ENCODE measurements at places on chromosomes 2 and 18.
A peak's percentile ranks its signal among the peaks of the same experiment; 100 is the strongest.

DNA sequence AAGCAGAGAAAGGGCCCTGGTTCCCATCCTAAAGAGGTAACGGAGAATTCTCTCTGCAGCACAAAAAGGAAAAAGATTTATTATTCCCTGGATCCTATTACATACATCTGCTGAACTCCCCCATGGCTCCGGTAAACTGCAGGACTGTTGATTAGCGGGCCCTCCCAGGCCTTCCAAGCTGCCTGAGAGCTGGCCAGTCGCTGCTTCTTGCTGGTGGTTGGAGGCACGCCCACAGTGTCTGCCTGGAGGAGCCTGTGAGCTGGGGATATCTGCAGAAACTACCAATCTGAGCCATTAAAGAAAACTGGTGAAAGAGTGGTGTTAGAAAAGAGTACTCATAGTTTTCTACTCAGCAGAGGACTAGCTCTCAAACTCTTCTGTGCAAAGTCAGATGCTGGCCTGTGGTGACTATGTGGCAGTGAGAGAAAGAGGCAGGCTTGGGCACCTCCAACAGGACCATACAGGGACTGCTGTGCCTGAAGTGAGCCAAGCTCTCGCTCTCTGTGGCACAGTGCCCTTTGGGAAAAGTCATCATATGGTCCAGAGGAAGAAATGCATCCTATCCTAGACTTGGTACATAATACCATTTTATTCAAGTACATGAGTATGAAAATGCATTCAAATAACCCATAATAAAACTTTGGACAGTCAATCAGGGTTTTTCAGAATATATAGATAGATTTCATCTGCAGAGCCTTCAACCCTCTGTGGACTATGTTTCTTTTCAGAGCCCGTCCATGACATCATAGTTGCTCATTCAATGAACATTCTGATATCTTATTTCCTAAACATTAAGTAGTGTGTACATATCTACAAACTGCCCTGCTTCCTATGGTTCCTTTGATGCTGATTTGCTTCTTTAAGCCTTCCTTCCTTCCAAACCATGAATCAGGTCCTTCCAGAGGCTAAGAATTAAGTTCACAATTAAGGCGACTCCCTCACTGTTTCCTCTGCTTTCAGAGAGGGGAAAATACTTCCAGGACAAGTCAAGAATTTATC is 242.0 kb upstream of the LYPD1 start:
- no peak for DNase-seq

- DNase-seq, result no peak
These were observed 36.2 kb downstream of the HJURP start for GRCh38 chr2:233817995-233818638.

DNA sequence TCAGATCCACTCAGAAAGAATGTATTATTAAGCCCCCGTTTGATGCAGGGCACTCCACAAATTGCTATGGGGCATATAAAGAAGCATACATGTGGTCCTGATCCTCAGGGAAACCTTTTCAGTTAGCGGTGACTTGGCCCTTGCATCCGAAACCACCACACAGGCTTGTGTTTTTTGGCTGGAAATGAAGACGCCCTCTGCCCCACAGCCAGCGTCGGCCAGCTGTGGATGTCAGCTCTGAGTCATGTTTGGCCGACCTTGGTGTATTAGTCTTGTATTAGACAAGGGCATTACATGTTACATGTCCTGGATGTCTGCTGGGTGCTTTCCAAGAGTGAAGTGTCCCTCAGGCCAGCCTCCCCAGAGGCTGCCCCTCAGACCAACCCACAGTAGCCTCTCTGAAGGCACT is 107.6 kb upstream of the MAP3K20 start:
- DNase-seq, result no peak

DNA sequence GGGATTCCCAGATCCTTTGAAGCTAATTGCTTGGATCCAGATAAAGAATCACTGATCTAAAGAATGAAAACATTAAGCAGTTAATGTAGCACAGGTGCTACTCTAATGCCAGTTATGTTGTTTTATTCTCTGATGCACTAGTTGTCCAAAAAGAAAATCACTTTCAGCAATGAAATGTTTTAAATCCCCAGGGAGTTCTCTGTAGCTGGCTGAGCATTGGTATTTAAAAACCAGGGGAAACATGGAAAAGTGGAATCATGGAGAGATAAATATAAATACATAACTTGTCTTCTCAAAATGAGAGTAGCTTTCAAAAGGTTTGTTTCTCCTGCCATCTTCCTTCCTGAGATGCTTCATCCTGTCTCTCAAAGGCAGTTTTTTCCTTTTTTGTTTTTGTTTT is 37.7 kb downstream of the CD302 start:
- no peak for DNase-seq

DNA sequence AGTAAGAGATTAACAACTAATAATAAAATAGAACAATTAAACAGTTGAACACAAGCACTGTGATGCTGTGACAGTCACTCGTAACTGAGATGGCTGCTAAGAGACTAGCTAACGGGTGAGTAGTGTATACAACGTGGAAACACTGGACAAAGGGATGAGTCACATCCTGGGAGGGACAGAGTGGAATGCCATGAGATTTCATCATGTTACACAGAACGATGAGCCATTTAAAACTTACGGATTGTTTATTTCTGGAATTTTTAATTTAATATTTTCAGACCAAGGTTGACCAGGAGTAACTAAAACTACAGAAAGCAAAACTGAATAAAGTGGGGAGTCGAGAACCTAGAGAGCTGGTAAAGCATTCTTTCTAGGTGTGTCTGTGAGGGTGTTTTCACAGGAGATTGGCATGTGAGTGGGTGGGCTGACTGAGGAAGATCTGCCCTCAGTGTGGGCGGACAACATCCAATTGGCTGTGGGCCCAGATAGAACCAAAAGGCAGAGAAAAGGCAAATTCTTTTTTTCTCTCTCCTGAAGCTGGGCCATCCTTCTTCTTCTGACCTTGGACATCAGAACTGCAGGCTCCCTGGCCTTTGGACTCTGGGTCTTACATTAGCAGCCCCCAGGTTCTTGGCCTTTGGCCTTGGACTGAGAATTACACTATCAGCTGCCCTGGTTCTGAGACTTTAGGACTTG is 14.6 kb downstream of the TMSB10 start:
- DNase-seq, result peak; percentile 51

- DNase-seq, result no peak
These were observed 403.3 kb downstream of the TXNL1 start for GRCh38 chr18:56235071-56235470.

GRCh38 chr2:149410701-149411484 is 80.5 kb downstream of the LYPD6 start:
- DNase-seq, result no peak

GRCh38 chr18:25825056-25825455 is 265.4 kb downstream of the SS18 start:
- no peak for DNase-seq

- no peak for DNase-seq
These were observed 283.1 kb downstream of the CPS1 start for GRCh38 chr2:210839450-210839849.

- no peak for DNase-seq
These were observed 93.8 kb upstream of the PHLPP1 start for GRCh38 chr18:62621546-62621945.

GRCh38 chr2:181239201-181239799 is 217.9 kb upstream of the ITGA4 start:
- no peak for DNase-seq

DNA sequence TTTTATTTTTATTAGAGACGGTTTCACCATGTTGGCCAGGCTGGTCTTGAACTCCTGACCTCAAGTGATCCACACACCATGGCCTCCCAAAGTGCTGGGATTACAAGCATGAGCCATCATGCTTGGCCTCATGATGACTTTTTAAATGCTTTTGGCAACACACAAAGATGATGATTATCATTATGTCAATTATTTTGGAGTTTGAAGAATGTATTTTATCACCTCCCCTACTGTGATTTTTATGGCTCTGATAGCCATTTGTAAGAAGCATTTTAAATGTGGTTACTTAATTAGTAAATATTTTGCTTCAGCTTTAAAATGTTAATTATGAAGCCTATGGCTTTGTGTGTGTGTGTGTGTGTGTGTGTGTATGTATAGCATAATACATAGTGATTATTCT is 45.1 kb upstream of the RAB27B start:
- no peak for DNase-seq

DNA sequence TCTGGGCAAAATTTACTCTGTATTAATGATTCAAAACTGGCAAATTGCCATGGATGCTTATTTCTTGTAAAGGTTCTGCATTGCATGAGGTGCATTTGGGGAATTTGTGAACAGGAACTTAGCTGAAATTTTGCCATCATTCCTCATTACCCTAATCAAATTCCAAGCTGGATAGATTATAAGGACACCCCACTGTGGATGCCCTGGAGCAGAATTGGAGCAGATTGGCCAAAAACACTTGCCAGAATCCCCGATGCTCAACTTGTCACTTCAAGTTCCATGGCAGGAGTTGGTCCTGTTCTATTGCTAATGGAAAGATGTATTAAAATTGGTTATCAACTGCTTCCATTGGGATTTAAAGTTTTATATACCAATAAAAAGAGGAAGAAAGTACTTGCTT is 237.9 kb downstream of the CCDC102B start:
- no peak for DNase-seq

DNA sequence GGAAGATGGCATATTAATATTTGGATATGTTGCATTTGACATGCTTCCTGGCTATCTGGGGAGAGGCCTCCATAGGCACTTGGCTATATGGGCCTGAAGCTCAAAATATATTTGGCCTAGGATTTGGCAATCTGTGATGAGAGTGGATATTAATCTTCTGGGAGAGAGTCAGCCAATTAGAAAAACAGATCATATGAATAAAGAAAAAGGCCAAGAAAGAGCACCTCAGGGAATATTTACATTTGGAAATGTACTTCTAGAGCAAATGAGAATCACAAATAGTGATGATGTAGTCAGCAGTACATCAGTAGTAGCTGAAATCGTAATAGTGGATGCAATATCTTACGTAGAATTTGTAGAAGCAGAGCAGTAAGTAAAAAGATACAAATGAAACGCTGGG is 277.0 kb downstream of the CTNNA2 start:
- no peak for DNase-seq

DNA sequence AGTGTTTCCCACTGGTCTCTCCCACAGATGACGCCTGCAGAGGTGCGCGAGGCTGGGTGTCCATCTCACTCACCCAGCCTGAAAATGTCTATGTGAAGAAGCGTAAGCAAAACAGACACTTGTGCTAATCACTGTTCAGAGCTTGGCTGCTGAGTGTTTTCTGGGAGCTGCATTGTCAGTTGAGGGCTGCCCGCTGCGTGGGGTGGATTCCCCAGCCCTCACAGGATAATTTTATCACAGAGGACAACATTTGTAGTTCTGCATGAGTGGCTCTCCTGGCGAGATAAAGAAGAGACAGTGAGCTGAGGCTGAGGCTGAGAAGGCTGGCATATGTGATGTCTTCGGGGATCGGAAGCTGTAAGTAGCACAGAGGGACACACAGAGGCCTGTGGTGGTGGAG is 16.2 kb upstream of the CAPN13 start:
- DNase-seq, result no peak

GRCh38 chr18:28198620-28199019 is 21.7 kb upstream of the CDH2 start:
- no peak for DNase-seq

DNA sequence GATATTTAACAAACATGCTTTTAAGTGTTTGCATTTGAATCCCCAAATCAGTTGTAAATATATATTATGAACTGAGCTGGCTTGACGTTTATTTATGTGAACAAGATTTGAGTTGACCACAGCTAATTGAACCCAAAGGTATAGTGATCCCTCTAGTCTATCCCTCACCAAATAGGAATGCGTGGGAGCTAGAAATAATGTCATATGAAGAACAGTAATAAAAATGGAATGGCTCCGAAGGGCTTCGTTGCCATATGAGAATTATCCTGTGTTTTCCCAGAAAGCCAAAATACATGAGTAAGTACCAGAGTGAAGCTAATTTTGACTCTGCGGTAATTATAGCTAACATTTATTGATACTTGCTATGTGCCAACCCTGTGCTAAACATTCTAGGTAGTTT is 142.7 kb downstream of the ADCYAP1 start:
- no peak for DNase-seq

- DNase-seq, result no peak
These were observed 13.3 kb upstream of the TRIM43 start for GRCh38 chr2:95578539-95578938.
